ENCODE measurements at places on chromosomes 13 and 19. TPM values are rescaled to one million over a fixed set of nuclear protein-coding genes. Genes with fewer than 3 reads are reported as not detected.

Gene EXOC3L2
- not detected for total RNA-seq

Gene ZNF850
- total RNA-seq, result 10.7 TPM

Gene OR10H1
- total RNA-seq, result not detected

Gene PTH2
- total RNA-seq, result not detected

Gene LIM2
- not detected for total RNA-seq

Gene LILRB3
- total RNA-seq, result not detected

Gene CGB8
- total RNA-seq, result not detected

Gene UNC13A
- 0.02 TPM for total RNA-seq

GRCh38 chr19:55189403-55189835 is 9.3 kb upstream of the SYT5 start:
- H3K27me3 ChIP-seq, result peaks cover 7% of the 10 kb centered on the region
- H3K4me3 ChIP-seq, result no peak overlapping the region
- no peak for DNase-seq
- no peak overlapping the region for H3K27ac ChIP-seq
- H3K4me1 ChIP-seq, result peaks cover 4% of the 10 kb centered on the region

GRCh38 chr13:56735537-56735942 is 405.2 kb upstream of the PRR20A start:
- H3K36me3 ChIP-seq, result no peaks in the 10 kb centered on the region
- no peaks in the 10 kb centered on the region for H3K27me3 ChIP-seq
- DNase-seq, result no peak
- no peak overlapping the region for H3K27ac ChIP-seq

GRCh38 chr13:32894589-32895001 is 121.6 kb upstream of the KL start:
- H3K27me3 ChIP-seq, result peaks cover 5% of the 10 kb centered on the region
- no peaks in the 10 kb centered on the region for H3K36me3 ChIP-seq
- no peak for DNase-seq
- no peaks in the 10 kb centered on the region for H3K4me1 ChIP-seq
- H3K27ac ChIP-seq, result no peak overlapping the region
- no peak overlapping the region for H3K4me3 ChIP-seq

GRCh38 chr13:113943821-113944565 is 29.9 kb downstream of the C13orf46 start:
- no peak overlapping the region for H3K4me3 ChIP-seq
- no peaks in the 10 kb centered on the region for H3K27me3 ChIP-seq
- no peaks in the 10 kb centered on the region for H3K4me1 ChIP-seq
- no peak for DNase-seq
- no peak overlapping the region for H3K27ac ChIP-seq
- H3K36me3 ChIP-seq, result no peaks in the 10 kb centered on the region

GRCh38 chr13:112615391-112615790 is 27.4 kb upstream of the TUBGCP3 start:
- no peak for DNase-seq
- no peak overlapping the region for H3K4me3 ChIP-seq
- H3K27me3 ChIP-seq, result peaks cover 8% of the 10 kb centered on the region
- no peaks in the 10 kb centered on the region for H3K36me3 ChIP-seq
- no peak overlapping the region for H3K27ac ChIP-seq

DNA sequence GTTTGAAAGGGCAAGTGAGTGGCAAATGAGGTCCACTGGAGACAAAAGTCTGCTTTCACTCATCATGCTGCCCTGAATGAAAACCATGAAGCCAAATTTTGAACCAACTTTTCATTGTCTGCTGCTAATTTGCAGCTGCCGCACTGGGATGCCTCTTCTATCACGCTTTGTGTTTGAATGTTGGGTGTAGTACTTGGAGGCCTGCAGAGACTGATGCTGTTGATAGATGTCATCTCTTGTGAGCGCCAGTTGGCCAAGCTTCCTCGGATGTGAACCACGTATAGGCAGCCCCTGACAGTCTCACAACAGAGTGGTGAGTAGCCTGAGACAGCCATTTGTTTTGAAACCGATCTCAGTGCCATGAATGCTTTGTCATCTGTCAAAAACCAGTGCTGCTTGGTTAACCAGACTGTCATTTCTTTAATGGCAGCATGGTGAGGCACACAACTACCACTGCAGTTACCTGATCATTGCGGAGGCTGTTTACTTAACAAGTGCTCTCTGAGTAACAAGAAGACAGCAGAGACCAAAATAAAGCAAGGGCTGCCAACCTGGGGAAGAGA is 31.2 kb upstream of the SLC10A2 start:
- H3K4me3 ChIP-seq, result no peak overlapping the region
- no peaks in the 10 kb centered on the region for H3K27me3 ChIP-seq
- no peaks in the 10 kb centered on the region for H3K4me1 ChIP-seq
- no peak overlapping the region for H3K27ac ChIP-seq
- H3K36me3 ChIP-seq, result no peaks in the 10 kb centered on the region

DNA sequence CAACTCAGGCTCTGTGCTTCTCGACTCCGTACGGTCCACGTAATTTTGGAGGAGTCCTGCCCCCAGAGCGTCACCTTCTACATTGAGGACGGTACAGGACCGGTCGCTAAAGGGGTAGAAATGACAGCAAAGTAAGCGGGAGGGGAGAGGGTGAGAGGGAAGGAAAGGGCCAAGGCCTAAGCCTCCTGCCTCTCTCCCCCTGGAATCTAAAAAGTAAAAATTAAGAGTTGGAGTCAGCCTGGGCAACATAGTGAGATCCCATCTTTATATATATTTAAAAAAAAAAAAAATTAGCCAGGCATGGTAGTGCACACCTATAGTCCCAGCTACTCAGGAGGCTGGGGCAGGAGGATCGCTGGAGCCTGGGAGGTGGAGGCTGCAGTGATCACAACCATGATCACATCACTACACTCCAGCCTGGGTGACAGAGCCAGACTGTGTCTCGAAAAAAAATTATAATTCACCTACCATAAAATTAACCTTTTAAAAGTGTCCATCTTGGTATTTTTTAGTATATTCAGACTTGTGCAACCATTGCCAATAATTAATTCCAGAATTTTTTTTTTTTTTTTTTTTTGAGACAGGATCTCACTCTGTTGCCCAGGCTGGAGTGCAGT is 12.6 kb downstream of the SLC1A5 start:
- H3K4me3 ChIP-seq, result no peak overlapping the region
- DNase-seq, result no peak
- peaks cover 2% of the 10 kb centered on the region for H3K4me1 ChIP-seq

DNA sequence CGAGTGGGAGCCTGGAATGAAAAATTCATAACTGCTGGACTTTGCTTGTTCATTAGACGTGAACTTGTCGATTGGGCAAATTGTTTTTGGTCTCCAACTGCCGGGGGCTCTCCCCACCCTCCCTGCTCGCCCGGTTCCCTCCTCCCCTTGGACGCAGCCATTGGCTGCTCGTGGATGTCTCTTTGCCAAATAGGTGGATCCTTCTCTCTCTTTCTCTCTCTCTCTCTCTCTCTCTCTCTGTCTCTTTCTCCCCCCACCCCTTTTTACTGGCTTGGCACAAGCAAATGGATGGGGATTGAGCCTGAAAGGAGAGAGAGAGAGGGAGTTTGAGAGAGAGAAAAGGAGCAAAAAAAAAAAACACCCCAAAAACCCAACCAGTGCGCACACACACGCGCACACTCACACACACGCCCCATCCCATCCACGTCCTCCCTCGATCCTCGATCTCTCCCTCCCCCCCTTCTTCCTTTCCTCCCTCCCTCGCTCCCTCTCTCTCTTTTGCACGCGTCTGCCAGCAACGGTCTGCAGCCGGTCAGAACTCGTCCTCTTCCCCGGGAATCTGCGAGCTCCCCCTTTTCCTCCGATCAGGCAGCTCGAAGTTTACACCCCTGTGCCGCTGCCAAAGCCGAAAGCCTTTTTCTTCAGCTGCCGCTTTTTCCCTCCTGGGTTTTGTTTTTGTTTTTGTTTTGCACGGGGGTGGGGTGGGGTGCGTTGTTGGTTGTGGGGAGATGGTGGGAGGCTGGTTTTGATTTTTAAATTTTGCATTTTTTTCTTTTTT is 27.8 kb downstream of the NFIX start:
- peaks cover 18% of the 10 kb centered on the region for H3K4me1 ChIP-seq
- H3K36me3 ChIP-seq, result peaks cover 8% of the 10 kb centered on the region
- H3K27ac ChIP-seq, result no peak overlapping the region
- DNase-seq, result peak; percentile 35
- peaks cover 31% of the 10 kb centered on the region for H3K27me3 ChIP-seq

- peak; percentile 33 for DNase-seq
- no peak overlapping the region for H3K4me3 ChIP-seq
- peaks cover 14% of the 10 kb centered on the region for H3K36me3 ChIP-seq
These were observed 9.8 kb downstream of the PPP1R15A start for GRCh38 chr19:48881741-48882657.

DNA sequence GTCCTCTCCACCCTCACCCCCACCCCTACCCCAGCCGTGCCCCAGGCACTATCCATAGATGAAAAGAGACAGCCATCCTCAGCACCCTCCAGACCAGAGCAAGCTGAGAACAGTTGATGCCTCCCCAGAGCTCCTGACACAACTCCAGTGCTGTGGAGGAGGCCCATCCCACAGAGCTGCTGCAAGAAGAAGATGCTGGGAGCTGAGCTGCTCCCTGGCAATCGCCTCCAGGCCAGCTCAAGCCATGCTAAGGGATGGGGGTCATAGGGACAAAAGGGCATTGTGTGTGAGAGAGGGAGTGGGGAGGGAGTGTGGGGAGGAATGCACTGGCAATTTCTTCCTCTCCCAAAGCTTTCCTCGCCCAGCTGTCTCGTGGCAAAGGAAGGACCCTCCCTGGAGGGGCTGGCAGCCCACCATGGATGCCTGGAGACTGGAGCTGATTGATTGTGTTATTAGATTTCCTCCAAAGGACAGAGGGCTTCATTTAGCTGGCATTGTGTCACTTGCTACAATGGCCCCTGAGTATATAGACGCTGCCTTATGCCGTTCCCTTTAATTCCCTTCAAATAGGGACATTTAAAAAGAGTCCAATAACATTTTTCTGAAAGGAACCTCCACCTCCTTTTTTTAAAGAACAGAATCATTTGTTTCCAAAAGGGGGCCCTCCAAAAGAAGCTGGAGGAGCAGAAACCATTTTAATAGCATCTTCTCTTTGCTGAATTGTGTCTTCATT is 476.4 kb downstream of the FOXO1 start:
- peak overlapping the region; percentile 89 for H3K27ac ChIP-seq
- no peaks in the 10 kb centered on the region for H3K27me3 ChIP-seq
- peaks cover 82% of the 10 kb centered on the region for H3K4me1 ChIP-seq

- H3K27me3 ChIP-seq, result no peaks in the 10 kb centered on the region
These were observed 53.7 kb downstream of the DPF1 start for GRCh38 chr19:38170334-38170733.

DNA sequence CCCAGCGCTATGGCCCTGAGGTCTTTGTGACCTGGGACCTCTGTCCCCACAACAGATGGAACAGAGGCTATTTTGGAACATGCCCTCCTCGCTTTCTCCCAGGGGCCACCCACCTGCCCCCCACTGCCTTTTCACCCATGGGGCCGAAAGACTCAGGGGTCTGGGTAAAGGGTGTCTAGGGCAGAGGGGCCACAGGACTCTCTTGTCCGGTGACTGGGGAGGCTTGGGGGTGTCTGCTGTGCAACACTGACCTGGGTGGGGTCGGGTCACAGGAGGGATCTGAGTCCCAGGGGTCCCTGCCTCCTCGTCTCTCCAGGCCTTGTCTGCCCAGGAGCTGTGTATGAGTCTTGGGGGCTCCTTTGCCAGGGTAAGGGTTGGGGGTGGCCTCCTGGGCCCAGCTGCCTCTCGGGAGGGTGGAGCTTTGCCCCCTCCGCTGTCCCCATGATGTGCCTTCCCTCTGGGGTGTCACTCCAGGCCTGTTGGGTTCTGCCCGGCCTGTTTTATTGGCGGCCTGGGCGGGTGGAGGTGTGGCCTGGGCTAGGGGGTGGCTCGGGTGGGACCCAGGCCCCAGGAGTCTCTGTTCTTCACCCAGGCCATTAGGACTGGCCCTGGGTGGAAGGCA is 2.1 kb downstream of the ARID3A start:
- H3K27me3 ChIP-seq, result no peaks in the 10 kb centered on the region
- peaks cover 3% of the 10 kb centered on the region for H3K36me3 ChIP-seq
- H3K4me1 ChIP-seq, result peaks cover 13% of the 10 kb centered on the region
- no peak overlapping the region for H3K4me3 ChIP-seq

DNA sequence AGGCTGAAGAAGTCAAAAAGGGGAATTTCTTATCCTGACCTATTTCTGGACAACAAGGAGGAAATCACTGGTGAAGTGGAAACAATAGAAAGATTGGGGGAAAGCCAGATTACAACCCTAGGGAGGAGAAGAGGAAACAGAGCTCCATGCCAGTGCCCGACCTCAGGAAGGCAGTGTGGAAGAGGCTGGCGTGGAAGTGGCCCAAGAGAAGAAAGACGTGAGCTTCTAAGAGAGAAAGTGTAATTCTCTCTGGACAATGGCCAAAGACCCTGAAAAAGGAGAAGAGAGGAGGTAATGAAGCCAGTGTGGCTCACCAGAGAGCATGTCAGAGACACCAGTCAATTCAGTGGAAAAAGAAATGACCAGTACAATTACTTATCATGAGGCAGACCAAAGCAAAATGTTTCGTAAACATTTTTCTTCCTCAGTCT is 52.6 kb upstream of the URAD start:
- peaks cover 11% of the 10 kb centered on the region for H3K27me3 ChIP-seq
- no peak overlapping the region for H3K27ac ChIP-seq
- H3K4me3 ChIP-seq, result no peak overlapping the region
- H3K36me3 ChIP-seq, result no peaks in the 10 kb centered on the region
- no peak for DNase-seq
- peaks cover 2% of the 10 kb centered on the region for H3K4me1 ChIP-seq

- peaks cover 74% of the 10 kb centered on the region for H3K36me3 ChIP-seq
- no peaks in the 10 kb centered on the region for H3K27me3 ChIP-seq
- H3K27ac ChIP-seq, result peak overlapping the region; percentile 85
- peak overlapping the region; percentile 16 for H3K4me3 ChIP-seq
These were observed 12.8 kb downstream of the RGCC start for GRCh38 chr13:41470196-41470595.

GRCh38 chr13:34108410-34108809 is 290.5 kb downstream of the RFC3 start:
- no peaks in the 10 kb centered on the region for H3K36me3 ChIP-seq
- no peak overlapping the region for H3K27ac ChIP-seq
- H3K4me3 ChIP-seq, result no peak overlapping the region
- H3K4me1 ChIP-seq, result no peaks in the 10 kb centered on the region

GRCh38 chr19:29277102-29277501 is 64.2 kb upstream of the UQCRFS1 start:
- no peak overlapping the region for H3K4me3 ChIP-seq
- no peaks in the 10 kb centered on the region for H3K36me3 ChIP-seq
- DNase-seq, result peak; percentile 76

GRCh38 chr19:30647891-30648720 is 275.9 kb downstream of the ZNF536 start:
- H3K4me3 ChIP-seq, result no peak overlapping the region
- DNase-seq, result no peak
- peaks cover 25% of the 10 kb centered on the region for H3K27me3 ChIP-seq
- no peaks in the 10 kb centered on the region for H3K4me1 ChIP-seq
- H3K27ac ChIP-seq, result no peak overlapping the region
- no peaks in the 10 kb centered on the region for H3K36me3 ChIP-seq

GRCh38 chr13:111424134-111424533 is 103.7 kb downstream of the TEX29 start:
- H3K4me1 ChIP-seq, result no peaks in the 10 kb centered on the region
- no peak overlapping the region for H3K27ac ChIP-seq
- no peak for DNase-seq
- no peaks in the 10 kb centered on the region for H3K27me3 ChIP-seq
- H3K36me3 ChIP-seq, result no peaks in the 10 kb centered on the region

DNA sequence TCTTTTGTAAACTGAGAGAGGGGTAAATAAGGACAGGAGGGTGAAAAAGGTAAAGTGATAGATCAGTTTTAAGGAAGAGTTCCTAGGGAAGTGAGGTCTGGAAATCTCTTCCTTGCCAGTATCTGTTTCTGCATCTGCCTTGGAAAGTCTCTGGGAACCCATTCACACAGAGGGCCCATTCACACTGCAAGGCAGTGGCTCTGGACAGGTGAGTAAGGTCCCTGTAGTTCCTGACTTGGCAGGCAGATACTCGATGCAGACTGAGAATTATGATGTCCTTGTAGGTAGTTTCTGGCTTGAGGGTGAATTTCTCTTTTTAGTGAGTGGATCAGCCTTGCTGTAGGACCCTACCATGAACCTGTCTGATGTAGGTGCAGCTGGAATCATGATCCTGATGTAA is 293.3 kb downstream of the NALCN start:
- DNase-seq, result no peak
- no peak overlapping the region for H3K4me3 ChIP-seq
- no peaks in the 10 kb centered on the region for H3K27me3 ChIP-seq
